ENCODE measurements at places on chromosomes 4 and X.

DNA sequence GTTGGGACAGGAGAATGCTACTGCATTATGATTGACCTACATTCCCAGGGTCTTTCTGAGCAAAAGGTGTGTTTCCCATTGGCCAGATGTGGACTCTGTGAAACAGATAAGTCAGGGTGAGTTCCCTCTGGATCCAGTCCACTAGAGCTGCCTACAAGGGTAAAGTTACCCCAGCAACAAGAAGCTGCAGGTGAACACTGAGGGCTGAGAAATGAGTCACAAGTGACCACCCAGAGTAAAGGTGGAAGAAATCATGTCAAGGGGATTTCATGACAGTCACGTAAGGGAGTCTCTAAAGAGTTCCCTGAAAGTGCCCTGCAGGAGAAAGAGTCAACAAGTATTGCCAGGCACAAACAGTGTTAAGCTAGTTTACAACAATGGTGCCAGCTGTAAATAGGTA lies 16.3 kb downstream of the F8A1 start:
- DNase-seq: no peak

- no peak for DNase-seq
Observed at GRCh38 chr4:142952821-142953580, 106.9 kb upstream of the INPP4B start.

GRCh38 chr4:124953486-124953885 lies 241.0 kb upstream of the ANKRD50 start:
- DNase-seq: no peak

DNA sequence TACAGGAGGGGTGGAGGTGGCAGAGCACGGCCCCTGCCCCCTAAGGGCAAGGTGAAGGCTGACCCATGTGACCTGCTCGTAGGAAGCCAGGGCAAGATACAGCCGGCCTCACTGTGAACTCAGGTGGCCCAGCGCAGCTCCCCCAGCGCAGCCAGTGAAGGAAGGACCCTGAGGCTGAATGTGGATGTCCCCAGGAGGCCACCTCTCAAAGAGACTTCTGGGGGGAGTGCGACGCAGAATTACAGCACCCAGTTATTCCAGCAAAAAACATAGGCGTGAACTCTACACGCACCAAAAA lies 52.6 kb downstream of the ZFYVE28 start:
- no peak for DNase-seq

DNA sequence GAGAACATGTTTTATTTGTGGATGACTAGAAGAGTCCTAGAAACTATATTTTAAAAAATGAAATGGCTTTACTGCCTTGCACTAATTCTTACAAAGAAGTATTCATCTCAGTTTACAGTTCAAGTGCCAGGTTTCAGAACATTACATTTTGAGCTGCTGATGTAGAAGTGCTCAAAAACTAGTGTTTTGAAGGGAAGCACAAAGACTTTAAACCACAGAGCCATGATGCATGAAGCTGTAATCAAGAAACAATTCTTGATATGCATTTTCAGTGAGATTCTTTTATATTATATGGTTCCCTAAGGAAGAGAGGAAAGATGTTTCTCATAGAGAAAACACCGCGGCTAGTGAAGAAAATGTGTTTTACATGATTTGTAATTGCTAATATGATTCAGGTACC lies 1163.0 kb downstream of the RAPGEF2 start:
- no peak for DNase-seq

DNA sequence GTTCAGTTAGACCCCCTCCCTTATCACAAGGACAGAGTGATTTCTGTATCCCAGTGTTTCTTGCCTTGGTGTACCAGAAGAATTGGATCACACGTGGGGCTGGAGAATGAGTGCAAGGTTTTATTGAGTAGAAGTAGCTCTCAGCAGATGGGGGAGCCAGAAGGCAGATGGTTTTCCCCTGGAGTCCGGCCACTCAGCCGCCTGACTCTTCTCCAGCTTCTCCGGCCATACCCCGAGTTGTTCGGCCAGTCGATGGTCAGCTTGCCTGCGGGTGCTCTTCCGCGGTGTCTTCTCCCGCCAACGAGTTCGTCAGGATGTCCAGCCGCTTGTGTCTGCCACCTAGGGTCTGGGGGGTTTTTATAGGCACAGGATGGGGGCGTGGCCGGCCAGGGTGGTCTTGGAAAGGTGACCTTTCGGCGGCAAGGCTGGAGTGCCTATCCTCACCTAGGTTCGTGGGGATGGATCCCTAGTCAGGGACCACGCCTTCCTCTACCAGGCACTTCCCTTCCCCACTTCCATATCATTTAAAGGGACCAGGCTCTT lies 14.5 kb downstream of the GAB1 start:
- no peak for DNase-seq

GRCh38 chr4:169657470-169658107 lies 37.2 kb downstream of the CLCN3 start:
- DNase-seq: no peak

DNA sequence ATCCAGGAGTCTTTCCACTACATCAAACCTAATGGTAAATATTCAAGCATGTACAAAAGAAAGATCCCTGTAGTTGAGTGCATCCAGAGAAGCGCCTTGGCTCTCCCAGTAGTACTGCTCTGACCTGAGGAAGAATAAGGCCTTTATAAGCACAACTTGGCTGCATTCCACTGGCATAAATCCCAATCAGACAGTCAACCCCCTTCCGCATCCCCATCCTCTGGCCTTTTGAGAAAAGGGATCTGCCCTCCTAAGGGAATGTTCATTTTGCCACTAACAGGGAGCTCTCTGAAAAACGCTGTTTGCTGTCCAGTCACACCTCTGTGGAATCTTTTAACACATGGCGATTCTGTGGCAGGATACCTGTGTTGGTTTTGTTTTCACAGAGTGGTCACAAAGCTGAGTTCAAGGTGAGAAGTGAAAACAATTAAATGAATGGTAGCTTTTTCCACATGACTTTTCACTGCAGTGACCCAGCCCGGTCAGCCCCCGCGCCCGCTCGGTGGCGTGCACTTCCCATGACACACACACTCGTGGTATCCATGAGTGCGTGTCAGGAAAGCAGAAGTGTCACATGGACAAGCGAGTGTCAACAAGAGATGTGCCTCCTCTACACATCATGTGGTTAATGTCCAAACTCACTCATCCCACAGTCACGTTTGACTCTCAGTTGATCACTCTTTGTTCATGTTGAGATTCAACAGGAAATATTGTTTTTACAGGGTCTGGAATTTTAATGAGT lies 112.2 kb upstream of the ENPP6 start:
- no peak for DNase-seq

- no peak for DNase-seq
Observed at GRCh38 chrX:110021258-110022022, 18.5 kb downstream of the TMEM164 start.

DNA sequence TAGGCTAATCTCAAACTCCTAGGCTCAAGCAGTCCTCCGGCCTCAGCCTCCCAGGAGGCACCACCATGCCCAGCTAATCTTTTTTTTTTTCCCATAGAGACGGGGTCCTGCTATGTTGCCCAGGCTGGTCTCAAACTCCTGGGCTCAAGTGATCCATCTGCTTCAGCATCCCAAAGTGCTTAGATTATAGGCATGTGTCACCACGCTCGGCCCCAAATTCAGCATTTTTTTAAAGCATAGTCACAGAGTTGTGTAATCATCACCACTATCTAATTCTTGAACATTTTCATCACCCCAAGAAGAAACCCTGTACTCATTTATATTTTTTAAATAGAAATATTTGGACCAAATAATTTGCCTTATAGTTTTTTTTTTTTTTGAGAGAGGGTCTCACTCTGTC lies 10.3 kb downstream of the CENPI start:
- no peak for DNase-seq

DNA sequence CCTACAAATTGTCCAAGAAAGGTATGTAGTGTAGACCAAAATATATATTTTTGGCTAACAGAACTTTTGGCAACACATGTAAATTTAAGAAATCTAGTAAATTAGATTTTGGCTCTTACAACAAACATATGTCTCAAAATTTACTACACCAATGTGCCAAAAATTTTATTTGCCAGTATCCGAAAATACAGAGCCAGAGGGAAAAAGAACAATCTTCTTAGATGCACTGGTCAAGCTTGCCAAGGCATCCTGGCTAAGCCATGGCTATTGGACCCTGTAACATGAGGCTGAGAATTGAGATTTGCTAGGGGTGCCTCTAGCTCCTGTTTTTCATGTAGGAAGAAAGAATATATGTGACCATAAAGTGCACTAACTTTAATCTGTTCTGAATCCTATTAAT lies 91.8 kb downstream of the GABRG1 start:
- DNase-seq: no peak

- no peak for DNase-seq
Observed at GRCh38 chr4:135359128-135359527, 1157.5 kb upstream of the PABPC4L start.

GRCh38 chr4:91963486-91963885 lies 340.3 kb upstream of the GRID2 start:
- DNase-seq: no peak

DNA sequence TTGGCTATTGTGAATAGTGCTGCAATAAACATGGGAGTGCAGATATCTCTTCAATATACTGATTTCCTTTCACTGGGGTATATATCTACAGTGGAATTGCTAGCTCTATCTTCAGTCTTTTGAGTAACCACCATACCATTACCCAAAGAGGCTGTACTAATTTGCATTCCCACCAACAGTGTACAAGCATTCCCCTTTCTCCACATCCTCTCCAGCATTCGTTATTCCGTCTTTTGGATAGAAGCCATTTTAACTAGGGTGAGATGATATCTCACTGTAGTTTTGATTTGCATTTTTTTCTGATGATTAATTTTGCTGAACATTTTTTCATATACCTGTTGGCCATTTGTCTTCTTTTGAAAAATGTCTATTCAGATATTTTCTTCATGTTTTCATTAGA lies 110.3 kb downstream of the PRDM5 start:
- DNase-seq: no peak

DNA sequence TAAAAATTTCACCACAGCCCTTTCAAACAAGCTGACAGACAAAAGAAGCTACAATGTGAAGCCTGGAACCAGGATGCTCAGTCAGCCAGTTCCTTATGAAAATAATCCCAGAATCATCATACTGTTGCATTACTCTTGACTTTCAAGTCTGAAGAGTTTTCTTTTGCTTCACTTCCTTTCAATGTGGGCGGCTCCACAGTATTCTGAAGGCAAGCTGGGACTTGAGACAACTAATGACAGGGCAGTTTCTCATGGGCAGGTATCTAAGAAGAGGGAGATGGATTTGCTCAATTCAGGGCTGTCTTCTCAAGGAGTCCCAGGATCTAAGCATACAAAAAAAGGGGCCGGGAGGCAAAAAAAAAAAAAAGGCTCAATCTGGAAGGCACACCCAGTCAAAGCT lies 173.4 kb downstream of the PAPSS1 start:
- no peak for DNase-seq

DNA sequence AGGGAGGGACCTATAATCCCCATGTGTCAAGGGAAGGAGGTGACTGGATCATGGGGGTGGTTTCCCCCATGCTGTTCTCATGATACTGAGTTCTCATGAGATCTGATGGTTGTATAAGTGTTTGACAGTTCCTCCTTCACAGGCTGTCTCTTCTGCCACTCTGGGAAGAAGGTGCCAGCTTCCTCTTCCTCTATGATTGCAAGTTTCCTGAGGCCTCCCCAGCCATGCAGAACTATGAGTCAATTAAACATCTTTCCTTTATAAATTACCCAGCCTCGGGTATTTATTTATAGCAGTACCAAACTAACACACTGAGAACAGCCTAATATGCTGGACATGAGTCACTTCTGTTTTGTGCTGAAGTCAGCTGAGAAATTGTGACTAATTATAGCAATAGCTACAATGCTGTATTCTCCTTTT lies 656.9 kb upstream of the CPEB2 start:
- DNase-seq: peak; percentile 29

Measured in GDM1 (cell line).